NCI-H510A treated with DMSO at 0.1 percent for 48 hours (cell line): ENCODE measurements at places on chromosomes 1 and 21.

- DNase-seq, result no peak
Measured at GRCh38 chr1:206931709-206932108, 10.0 kb upstream of the FCMR start.

GRCh38 chr21:34223376-34223775 lies 140.4 kb upstream of the KCNE2 start:
- no peak for DNase-seq

DNA sequence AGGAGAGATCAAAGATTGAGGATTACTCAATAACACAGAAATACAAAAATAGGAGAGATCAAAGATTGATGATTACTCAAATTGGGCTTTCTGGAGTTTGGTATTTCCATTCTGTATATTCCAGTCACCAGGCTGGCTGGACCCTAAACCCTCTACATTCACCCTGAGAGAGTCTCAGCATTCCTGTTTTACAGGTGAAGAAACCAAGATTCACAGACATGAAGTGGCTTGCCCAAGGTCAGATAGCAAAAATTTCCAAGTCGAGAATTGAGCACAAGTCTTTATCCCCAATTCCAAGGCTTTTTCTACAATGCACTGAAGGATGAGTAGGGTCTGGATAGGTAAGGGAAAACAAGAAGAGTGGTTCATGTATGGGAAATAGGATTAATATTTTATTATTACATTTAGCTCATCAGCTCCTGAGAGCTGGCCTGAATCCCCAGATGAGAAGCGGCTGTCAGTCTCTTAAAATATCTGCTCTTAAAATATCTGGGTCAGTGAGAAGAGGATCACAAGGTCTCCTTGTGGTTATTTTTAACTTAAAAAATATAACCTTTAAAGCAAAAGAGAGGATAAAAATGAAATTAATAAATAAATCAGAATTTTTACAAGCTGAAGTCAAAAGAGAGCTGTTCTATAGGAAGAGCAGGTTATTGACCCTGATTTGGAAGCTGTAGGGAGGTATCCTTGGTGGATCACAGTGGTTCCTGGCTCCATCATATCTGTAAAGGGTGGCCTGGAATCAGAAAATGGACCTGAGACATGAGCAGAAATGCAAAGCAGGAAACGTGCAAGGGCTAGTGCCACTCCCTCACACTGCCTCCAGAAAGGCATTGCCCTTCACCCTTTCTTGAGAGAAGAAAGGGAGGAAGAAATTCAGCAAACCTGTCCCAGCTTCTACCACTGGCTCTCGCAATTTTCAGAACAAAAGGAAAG lies 29.1 kb upstream of the SEC16B start:
- no peak for DNase-seq

- no peak for DNase-seq
Measured at GRCh38 chr21:26909972-26910371, 56.9 kb downstream of the ADAMTS5 start.

- DNase-seq, result peak; percentile 54
Measured at GRCh38 chr1:246364415-246364941, 142.6 kb downstream of the SMYD3 start.

DNA sequence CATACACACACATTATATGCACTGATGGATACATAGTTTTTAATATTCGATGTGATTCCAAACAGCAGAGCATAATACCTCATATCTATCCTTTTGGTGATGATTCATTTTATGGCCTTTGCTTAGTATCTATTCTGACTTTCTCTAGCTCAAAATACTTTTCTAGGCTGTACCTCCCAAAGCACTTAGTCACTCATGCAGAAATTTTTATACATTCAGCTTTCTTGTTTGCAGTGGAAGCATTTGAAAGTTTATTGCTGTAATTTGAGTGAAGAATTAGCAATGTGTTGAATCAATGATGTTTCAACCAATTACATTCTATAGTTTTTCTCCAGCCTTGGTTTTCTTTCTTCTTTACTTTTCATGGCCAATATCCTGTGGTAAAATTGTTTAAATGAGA lies 66.7 kb downstream of the LBR start:
- DNase-seq, result no peak

DNA sequence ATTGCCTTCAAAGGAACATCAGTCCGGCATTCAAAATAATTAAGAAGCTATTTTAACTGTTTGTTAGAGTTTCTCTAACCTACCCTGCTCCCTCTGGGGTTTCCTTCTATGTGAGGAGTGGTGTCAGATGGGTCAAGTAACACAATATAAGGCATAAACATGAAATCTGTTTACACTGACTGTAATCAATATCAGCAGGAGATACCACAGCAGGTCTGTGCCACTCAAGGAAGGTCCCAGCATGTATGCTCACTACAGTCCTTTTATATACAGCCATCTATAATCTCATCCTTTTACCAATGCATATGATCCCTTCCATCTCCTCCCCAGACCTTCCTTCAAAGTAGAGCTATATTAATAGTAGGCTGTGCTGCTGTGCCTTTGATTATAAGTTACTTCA lies 25.4 kb downstream of the EEIG2 start:
- DNase-seq, result no peak

GRCh38 chr1:194300340-194300739 lies 1113.9 kb upstream of the B3GALT2 start:
- DNase-seq, result no peak

GRCh38 chr1:41243079-41243385 lies 926 bp upstream of the SCMH1 start:
- DNase-seq, result no peak

DNA sequence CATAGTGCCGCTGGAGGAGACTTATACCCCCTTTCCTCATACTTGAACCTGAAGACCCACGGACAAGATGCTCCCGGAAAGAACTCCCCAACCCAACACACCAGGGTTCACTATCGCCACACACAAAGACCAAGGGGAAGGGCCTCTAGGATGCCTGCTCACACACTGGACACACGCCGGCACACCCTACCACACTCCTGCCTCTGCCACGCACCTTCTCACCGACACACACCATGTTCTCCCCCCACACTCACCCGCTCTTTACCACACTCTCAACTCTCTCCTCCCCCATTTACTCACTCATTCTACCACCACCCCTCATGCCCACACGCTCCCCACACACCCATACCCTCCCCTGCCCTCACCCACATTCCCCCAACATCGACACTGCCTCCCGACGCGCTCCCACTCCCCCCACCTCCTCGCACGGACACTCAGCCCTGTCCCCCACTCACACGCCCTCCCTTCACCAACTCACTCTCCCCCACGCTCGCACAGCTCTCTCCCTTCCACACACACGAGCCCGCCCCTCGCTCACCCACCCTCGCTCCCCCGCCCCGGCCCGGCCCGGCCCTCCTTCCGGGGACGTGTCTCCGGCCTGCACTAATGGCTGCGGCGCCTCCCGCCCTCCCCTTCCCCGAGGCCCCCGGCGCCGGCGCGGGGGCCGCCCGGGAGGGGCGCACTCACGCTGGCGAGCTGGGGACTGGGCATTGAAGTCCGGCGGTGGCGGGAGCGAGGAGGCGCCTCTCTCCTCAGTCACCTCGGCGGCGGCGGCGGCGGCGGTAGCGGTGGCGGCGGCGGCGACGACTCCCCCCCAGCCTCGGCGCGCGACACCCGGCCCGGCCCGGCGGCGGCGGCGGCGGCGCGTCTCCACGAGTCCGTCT lies 626 bp downstream of the PTP4A2 start:
- DNase-seq, result no peak

- DNase-seq, result no peak
Measured at GRCh38 chr1:169288011-169288414, 79.6 kb downstream of the NME7 start.

DNA sequence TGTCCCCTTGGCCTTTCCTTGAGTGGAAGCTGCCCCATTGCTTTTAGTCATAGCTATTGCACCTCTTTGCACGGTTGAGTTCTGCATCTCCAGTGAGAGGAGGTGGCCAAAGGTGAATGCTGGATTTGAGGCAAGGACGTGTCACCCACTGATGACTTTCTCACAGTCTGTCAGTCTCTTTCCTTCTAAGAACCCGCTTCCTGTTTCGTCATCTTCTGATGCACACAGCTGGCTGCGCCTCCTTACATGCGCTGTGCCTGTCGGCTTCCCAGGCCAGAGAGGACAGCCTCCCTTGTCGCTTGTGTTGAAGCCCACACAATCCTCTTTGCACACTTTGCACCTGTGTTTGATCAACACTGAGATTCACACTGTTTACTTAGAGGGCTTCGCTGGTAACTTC lies 41.8 kb upstream of the PWP2 start:
- peak; percentile 12 for DNase-seq

DNA sequence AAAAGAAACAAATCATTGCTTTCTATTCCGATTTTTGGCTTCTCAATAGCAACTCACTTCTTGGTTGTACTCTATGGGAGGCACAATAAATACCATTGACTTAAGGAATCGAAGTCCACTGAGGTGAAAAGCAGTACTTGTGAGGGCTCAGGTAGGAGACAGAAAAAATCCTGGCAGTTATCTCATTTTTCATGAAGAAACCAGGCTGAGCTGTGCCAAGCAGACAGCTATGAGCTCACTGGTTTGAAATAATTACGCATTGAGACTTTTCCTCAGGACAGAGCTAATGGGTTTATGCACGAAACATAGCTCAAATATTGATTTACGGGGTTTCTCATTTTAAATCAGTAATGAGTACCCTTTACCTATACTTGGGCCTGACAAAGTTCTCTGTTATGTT lies 18.5 kb downstream of the COLGALT2 start:
- no peak for DNase-seq

DNA sequence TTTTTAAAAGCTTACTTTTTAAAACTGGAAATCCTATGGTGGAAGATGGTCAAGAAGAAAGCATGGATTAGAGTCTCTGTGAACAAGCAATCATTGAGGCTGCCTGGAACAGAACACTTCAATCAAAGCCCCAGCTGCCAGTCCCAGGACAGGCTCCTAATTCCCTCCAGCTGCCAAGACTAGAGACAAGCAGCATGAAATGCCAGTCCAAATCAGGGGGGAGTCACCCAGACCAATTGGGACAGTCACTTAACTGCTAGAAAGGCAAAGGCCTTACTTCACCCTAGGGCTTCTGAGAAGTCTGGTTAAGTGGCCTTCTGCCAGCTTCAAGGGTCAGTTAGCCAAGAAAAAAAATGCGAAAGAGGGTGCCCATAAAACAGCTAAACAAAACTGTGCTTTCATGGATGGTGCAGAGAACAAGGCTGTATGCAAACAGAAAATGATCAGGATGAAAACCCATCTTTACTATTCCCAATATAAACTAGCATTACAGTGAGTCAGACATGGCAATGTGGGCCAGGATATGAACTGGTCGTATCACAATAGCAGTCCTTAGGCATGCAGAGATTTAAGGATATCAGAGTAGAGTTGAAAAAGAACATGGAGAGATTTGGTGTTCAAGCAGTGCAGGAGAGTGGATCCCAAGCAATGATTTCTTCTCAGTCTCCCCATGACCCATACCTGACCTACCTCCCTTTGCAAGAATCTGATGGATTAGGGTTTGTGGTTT lies 31.0 kb upstream of the MAN1A2 start:
- DNase-seq, result no peak

DNA sequence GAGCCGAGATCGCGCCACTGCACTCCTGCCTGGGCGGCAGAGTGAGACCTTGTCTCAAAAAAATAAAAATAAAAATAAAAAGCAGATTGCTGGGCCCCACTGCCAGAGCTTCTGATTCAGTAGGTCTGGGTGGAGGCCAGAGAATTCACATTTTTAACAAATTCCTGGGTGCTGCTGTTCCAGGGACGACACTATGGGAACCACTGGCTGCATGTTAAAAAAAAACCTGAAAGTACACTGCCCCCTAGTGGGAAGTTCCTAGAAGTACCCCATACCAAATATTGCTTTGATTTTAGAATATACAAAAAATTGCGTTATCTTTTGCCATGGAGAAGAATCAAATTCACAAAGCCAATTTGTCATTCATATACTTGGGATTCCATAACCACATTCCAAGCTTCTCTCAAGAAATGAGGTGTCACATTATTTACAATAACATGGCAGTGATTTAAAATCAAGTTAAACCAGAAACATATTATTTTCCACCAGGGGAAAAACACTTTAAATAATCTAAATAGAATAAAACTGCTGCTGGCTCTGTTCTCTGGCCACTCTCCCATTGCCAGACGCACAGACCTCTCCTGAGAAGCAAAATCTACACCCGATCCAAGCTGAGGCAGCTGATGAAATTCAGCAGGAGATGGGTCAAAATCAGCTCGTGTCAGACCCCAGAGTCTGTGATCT lies 27.4 kb downstream of the SYF2 start:
- DNase-seq, result peak; percentile 64

DNA sequence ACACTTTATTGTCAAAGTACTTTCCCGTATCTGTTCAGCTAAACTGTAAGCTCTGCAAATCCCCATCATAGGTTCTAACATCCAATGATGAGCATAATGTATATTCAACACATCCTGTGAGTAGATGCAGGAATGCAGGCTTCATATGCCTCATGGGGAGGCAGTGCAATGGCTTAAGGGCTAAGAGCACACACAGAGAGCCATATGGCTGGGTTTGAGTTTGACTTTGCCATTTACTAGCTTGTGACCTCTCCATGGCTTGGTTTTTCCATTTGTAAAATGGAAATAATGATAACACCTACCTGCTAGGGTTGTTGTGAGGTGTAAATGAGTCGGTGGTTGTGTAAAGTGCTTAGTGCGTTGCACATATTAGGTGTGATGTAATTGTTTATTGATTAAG lies 13.4 kb downstream of the RCSD1 start:
- no peak for DNase-seq

GRCh38 chr1:114610546-114611245 lies 29.3 kb upstream of the BCAS2 start:
- no peak for DNase-seq

GRCh38 chr1:17743008-17743647 lies 12.0 kb upstream of the ACTL8 start:
- DNase-seq, result no peak

GRCh38 chr1:76583875-76584477 lies 283.3 kb upstream of the ST6GALNAC5 start:
- no peak for DNase-seq

- peak; percentile 79 for DNase-seq
Measured at GRCh38 chr1:158203693-158204457, 23.2 kb downstream of the CD1D start.

DNA sequence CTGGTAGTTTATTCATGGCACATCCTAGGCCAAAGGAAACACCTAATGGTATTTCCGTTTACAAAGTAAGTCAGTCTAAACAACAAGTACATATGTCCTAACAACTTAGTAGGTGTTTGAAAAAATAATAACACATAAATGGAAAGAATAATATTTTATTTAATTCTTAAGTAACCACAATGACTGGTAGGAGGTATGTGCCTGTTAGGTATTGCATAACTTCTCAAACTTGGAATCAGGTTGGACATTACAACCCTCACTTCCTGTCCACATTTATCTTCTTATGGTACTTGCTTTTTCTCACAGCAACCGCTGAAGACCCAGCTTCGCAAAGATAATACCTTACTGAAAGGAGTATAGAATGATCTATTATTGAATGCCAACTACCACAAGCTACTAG lies 64.2 kb downstream of the VPS13D start:
- DNase-seq, result no peak

DNA sequence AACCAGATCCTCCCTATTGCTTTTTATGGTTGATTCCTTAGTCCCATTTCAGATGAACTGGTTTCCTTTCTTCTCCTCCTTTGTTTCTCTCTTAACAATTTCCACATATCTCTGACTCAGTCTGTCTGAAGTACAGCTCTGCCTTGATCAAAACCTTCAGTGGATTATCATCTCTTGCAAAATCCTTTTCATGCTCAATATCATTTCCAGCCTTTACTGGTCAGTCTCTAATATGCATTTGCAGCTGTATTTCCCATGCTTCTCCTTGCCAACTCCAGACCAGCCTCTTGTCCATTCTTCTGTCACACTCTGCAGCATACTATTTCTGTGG lies 72.2 kb downstream of the SNX7 start:
- DNase-seq, result no peak

- no peak for DNase-seq
Measured at GRCh38 chr21:44813727-44814126, 4.1 kb downstream of the SUMO3 start.
